ENCODE measurements at places on chromosomes 4 and X.

- DNase-seq, result no peak
These were observed 106.4 kb upstream of the SCOC start for GRCh38 chr4:140266958-140267568.

DNA sequence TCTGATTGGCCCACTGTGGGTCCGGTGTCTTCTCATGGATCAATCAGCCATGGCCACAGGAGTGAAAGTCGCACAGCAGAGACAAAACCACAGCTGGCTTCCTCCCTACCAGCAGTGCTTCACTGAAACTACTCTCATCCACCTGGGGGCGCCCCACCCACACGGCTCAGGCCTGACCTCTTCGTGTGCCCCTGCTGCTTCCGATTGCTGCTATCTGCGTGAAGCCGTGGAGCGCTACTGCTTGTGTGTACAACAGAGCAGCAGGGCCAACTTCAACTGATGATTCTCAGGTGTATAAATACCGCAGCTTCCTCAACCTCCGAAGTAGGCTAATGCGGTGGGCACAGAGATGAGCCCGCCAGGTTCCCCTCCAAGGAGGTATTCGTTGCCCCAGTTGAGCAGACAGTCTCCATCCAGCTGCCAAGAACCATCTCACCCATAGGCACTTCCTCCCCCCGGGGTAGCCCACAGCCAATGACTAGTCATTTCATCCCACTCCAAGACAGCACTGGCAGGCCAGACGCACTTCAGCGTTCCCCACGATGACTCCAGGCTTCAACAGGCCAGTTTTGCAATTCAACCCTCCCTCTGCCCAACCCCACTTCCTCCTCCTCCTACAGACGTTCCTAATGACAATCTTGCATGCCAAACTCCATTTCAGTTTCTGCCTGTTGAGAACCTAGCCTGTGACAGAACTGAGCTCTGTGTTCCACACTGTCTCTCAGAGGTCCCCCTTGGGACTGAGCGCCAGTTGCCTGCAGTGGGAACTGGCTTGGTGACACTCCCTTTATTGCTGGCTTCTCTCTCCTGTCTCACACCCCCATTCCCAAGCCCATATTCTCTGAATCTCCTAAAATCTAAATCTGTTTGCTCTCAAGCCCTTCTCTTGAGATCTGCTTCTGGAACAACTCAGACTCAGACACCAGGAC is 41.3 kb upstream of the ATP6AP2 start:
- DNase-seq, result peak; percentile 73

- DNase-seq, result no peak
These were observed 378.6 kb upstream of the EPHA5 start for GRCh38 chr4:66048861-66049260.

GRCh38 chr4:43993196-43993902 is 455.3 kb downstream of the KCTD8 start:
- DNase-seq, result no peak

- no peak for DNase-seq
These were observed 60.0 kb downstream of the SHROOM3 start for GRCh38 chr4:76494871-76495590.

GRCh38 chr4:186630128-186630527 is 74.8 kb upstream of the MTNR1A start:
- DNase-seq, result no peak

DNA sequence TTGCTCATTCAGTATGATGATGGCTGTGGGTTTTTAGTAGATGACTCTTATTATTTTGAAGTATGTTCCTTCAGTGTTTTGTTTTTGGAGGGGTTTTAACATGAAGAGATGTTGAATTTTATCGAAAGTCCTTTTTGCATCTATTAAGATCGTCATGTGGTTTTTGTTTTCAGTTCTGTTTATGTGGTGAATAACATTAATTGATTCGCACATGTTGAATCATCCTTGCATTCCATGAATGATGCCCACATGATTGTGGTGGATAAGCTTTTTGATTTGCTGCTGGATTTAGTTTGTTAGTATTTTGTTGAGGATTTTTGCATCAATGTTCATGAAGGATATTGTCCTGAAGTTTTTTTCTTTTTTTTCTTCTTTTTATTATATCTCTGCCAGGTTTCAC is 347.4 kb upstream of the EPHA5 start:
- no peak for DNase-seq

DNA sequence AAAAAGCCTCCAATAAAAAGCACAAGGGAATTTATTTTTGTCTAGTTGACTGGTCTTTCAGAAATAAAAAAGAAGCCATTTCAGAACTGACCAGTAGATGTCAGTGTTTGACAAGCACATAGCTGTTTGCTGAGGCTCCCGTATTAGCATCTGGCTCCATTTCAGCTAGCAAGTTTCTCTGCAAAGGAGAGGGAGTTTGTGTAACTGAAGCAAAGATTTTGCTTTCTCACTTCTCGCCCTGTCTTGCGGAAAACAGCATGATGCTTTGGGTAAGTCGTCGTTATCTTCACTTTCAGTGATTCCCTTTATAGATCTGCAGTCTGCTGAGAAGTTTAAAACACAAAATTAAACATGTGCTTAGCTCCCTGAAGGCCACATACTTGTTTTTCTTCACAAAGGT is 85.5 kb downstream of the CT47B1 start:
- DNase-seq, result peak; percentile 72

DNA sequence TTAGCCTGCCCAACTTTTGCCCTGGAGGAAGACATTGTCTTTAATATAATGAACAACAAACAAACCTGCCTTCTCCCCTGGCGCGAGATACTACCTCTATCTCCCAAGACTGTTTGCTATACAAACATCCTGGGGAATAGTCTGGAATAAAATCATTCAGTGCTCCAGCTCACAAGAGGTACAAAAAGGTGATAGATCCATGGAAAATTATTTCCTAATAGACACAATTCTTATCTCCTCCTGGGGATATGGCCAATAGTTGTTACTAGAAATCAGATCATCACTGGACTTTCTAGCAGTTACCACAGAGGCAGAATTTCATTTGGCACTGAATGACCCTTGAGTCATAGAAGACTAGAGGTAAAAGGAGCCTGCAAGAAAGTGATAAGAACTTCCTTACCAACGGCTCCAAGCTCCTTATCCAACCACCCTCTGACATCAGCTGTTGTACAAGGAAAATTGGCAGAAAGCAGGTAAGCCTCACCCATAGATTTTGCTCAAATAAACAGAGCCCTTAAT is 38.1 kb downstream of the MID1 start:
- DNase-seq, result no peak

- DNase-seq, result no peak
These were observed 8.7 kb downstream of the CITED1 start for GRCh38 chrX:72296991-72297390.

DNA sequence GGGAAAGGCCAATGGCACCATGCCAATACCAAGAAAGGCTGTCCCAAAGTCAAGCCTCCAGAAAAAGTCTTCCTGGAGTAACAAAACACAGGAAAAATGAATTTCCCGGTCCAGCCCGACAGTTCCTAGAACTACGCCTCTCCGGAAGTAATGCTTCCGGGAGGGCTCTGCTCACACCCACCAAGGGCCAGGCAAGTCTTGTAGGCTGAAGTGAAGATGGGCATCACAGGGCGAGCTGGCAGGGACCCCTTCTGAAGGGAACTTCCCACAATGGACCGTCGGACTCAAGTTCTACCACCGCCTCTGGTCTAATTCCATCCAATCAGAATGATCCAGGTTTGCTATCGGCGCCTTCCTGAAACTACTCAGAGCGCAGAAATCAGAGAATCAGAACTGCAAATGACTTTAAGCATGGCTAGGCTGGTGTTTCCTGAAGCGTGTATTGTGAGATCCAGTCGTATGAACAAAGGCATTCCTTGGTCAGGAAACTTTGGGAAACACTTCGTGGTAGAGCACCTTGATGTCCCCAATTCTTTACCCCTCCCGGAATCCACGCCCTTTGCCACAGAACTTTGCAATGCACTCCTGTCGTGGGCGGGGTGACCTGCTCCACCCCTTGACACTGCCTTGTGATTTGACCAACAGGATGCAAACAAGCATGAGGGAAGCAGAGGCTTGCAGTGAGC is 127.8 kb downstream of the BCOR start:
- DNase-seq, result no peak

DNA sequence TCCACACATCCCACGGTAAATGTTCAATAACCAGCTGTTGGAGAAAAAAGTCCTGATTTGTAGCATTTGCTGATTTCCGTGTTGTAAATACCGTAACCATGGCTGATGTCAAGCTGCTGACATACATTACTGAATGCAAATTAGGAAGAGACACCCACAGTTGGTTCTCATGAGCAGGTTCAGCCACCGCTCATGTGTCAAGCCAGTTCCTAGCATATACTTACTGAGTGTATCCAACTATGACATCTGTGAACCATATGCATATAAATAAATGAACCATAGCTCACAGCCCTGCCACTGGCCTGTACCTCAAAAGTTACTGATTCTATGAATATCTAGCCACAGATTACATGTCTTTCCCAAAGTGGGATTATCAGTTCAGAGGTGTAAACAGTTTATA is 29.5 kb downstream of the FHDC1 start:
- no peak for DNase-seq

DNA sequence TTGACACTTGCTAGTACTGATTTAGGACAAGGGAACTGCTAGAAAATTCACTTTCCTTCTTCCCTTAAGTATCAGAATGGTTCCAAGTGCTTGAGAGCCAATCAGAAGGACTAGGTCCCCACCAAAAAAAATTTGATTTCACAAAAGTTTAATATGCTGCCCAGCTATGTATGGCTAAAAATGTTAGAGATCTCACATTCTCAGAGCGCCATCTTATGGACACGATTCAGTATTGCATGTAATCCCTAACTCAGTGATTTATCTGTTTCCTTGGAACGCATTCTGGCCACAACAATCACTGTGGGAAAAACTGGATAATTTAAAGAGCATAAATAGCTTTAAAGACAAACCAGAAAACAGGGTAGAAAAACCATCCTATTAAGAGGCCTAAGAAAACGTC is 255.1 kb upstream of the GPC4 start:
- DNase-seq, result peak; percentile 25

DNA sequence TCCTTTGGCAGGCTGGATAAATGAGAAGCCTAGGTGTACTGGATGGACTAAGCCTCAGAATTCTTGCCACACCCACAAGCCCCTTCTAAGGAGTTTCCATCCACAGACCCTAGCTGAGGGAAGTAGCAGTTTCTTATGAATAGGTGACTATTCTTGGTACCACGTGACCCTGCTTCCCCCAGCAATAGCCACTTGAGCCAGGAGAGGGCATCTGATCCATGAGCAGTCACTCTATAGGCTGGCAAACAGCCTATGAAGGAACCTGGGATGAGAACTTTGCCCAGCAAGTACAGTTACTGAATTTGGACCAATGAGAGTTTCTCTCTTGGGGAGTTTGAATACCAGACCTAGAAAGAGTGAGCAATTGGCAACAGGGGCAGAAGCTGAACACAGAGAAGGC is 84.0 kb downstream of the RTL9 start:
- DNase-seq, result peak; percentile 51

DNA sequence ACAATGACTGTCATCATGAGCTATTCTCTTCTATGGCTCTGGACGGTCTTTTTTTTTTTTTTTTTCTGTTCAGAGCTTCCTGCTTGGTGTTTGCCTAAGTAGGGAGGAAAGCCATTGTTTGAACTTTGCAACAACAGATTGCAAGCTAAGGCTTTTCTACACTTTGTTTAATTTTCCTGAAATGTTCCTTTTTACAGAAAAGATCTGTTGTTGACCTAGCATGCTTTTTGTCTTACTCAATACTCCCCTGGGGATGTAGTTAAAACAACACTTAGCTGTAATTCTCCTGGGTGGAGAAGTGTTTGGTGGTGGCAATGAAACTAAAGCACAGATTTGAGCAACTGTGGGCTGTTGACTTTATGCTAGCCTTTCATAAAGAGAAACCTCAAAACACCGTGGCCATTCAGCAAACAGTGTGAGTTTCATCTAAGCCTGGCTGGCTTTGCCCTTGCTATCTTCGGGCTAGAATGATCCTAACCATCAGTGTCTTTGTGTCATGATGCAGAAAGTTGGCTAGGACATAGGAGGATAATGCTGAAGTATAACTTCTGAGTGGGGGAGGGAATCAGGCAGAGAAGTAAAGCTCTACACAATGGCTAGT is 110.5 kb downstream of the ANXA3 start:
- peak; percentile 48 for DNase-seq

GRCh38 chrX:129574214-129574613 is 34.2 kb downstream of the OCRL start:
- DNase-seq, result no peak

DNA sequence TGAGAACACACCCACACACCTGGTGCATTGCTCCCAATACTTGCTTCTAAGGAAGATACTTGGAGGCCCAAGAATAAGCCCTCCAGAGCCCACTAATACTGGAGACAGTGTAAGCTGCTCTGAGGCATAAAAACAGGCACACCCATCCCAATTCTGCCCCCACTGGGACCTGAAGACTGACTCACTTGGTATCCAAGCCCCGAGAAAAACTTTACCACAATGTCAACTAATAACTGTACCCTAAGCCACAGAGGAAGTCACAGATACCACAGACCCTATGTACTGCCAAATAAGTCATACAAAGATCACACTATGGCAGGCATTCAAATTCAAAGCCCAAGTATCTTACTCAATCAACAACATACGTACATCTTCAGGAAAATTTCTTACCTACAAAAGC is 398.2 kb upstream of the SPANXN1 start:
- no peak for DNase-seq

DNA sequence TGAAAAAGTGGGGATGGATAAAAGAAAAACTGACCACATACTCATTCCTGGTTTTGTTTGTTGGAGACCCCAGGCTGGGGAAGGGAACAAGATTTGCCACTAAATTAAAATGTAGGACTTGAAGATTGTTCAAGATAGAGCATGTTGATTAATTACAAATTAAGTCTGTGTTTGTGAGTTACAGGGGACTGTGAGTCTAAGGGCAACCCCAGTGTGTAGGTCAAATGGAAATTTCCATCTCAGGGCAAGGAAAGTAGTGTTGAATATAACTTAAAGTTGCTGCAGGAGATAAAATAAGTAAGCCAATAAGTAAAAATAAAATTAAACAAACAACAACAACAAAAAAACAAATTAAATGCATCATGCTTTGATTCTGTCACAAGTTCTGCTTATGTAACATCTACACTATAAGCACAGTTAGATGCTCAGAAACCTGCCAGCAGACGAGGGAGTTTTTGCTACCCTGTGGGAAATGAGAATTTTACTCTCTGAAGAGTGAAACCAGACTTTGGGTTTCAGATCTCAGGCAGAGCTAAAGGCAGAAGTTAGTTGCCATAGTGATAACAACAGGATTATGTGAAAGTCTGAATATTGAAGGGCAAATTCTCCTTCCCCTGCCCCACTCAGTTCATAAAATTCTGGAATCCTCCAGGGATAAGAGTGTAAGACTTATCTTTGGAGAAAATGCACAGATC is 352.3 kb downstream of the GRXCR1 start:
- no peak for DNase-seq

DNA sequence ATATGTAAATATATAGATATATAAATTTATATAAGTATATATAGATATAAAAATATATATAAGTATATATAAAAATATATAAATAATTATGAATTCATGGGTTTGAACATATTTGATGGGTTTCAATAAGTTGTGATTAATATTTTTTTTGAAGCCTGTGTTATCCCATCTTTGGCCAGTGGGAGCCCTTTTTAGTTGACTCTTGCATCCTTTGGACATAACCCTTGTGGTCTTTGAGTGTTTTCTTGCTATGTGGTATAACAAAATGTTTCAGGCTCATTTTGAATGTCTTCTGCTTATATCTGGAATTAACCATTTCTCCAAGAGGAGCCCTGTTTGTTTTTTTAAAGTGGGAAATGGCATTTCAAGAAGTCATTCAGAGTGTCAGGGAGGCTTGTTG is 15.2 kb downstream of the SNX25 start:
- DNase-seq, result no peak
